ENCODE measurements at places on chromosomes 6 and 20. TPM values are rescaled to one million over a fixed set of nuclear protein-coding genes. Genes with fewer than 3 reads are reported as not detected.
A peak's percentile ranks its signal among the peaks of the same experiment; 100 is the strongest.

Gene PROKR2
- total RNA-seq = not detected

Gene ARFRP1
- 32.6 TPM for total RNA-seq

- peak; percentile 51 for DNase-seq
Measured at GRCh38 chr6:126761854-126762253, 356.6 kb upstream of the RSPO3 start.

DNA sequence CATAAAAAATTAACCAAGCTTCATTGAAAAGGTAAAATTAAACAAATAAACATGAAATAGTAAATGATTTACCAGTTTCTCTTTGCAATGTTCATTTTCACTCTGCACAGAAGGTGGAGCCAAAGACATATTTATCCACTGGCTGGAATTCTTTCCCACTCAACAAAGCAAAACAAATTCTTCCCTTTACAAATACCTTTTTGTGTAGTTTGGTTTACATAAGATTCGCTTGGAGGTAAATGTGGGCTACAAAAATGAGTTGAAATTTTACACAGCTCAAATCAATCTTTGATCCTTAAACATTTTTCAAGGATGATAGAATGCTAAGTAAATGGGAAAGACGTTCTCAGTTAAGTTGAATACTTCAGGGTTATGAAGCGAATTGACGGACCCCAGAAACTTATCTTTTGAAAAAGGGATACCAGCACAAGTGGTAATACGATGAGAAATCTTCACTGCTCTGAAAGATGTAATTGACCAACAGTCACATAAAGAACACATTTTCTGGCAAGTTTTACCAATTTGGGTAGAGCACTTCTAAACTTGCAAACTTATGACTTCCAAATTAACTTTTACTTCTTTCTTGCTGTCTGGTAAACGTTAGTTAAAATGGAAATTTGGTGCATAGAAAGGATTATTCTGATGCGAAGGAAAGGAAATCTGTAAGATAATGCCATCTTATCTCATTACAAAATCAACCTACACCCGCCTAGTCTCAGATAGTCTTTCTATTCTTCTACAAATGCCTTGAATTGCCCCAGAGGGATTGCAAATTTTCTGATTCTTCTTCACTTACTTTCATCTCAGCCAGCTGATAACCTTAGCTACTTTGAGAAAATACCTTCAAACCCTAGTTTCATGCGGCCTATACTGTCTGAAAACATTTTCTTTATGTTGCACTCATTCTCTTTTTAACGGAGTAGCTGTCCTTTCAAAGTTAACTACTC lies 4.7 kb upstream of the GJA1 start:
- peak; percentile 59 for DNase-seq

DNA sequence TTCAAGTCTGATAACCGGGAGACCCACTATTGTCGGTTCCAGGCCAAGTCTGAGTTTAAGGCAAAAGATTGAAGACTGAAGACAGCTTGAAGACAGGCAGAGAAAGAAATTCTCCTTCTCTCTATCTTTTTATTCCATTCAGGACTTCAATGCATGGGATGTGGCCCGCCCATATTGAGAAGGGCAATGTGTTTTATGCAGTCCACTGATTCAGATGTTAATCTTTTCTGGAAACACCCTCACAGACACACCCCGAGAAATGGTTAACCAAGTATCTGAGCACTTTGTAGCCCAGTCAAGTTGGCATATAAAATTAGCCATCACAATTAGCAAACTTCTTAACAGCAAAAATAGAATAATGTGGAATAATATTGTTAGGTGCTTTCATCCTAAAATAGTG lies 75.5 kb upstream of the FABP7 start:
- no peak for DNase-seq

- peak; percentile 78 for DNase-seq
Measured at GRCh38 chr6:28212510-28213212, 12.4 kb upstream of the ZSCAN9 start.

DNA sequence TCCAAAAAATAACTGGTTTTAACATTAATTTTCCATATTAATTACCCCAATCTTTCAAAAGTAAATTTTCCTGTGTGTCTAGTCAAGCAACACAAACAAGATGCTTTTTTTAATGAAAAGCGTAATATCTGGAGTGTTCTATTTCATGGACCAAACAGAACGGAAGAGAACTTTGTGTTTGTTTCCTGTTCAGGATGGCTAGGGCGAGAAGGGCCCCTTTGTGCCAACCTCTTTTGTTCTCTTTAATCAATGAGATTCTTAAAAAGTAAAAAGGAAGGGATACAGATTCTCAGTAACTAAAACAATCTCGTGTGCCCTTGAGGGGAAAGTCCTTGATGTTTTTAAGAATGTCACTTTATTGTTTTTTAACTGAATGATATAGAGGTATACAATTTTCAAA lies 55.7 kb downstream of the GNAS start:
- no peak for DNase-seq

DNA sequence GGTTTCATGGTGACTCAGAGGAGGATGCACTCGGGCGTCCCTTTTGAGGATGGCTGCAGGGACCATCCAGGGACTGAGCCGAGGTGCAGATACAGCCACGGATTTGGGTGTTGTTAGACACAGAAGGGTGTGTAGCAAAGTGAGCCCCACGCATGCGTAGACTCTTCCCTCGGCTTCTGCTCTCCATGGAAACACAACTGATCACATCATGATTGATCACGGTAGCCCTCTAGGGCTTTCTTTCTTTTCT lies 606 bp upstream of the ULBP1 start:
- DNase-seq = no peak

DNA sequence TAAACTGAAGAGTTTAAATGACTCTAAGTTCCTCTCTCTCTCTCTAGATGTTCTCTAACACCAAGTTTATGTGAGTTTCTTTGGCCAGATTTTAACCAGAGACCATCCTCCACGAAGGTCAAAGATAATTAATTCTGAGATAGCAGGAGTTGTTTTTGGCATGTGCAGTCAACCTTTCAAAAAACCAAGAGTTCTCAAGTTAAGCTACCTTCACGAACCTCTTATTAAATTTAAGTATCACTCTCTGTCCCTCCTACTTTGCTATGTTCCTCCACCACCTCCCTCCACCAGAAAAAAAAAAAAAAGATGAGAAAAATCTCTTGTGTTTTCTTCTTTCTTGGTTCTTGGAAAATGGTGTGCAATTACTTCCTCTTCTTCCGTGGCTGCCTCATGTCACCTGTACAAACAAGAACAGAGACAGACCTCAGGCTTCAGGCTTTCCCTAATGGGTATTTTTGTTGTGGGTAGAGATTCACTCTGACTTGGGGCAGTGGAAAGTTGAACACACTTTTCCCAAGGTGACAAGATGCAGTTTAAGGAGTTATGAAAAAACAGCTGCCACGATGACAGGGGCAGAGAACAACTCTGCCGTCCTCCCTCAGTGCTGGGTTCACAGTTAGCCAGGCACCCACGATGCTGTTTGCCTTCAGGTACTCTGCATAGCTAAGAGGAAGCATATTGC lies 64.3 kb downstream of the ADTRP start:
- DNase-seq = no peak

- DNase-seq = no peak
Measured at GRCh38 chr6:25431306-25431974, 152.3 kb downstream of the CARMIL1 start.

Measured in neural progenitor cell (in vitro differentiated cells).